ENCODE measurements at places on chromosomes 4 and X.
A peak's percentile ranks its signal among the peaks of the same experiment; 100 is the strongest.

GRCh38 chrX:13092455-13092941, 48.1 kb upstream of the FAM9C start:
- DNase-seq, result no peak

DNA sequence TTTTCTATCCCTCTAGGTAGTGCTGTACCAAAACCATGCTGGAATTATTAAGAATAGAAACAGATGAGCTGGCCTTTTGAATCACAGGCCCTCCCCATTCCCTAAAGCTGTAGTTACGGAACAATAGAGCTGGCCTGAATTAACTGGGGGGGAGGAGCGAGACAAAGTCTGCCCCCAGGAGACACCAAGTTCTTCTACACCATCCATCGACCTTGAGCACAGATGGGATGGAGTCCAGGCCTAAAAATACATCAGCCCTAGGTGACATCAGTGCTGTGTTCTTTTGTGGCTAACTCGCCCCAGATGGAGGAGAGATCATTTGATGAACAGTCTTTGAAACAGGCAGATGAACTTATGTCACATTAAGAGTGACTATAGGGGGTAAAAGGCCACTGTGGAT, 49.6 kb downstream of the LHFPL1 start:
- DNase-seq, result no peak

- no peak for DNase-seq
Measured at GRCh38 chr4:123809864-123810263, 413.3 kb downstream of the SPRY1 start.

GRCh38 chrX:110944751-110945675, 149.4 kb upstream of the CHRDL1 start:
- no peak for DNase-seq

DNA sequence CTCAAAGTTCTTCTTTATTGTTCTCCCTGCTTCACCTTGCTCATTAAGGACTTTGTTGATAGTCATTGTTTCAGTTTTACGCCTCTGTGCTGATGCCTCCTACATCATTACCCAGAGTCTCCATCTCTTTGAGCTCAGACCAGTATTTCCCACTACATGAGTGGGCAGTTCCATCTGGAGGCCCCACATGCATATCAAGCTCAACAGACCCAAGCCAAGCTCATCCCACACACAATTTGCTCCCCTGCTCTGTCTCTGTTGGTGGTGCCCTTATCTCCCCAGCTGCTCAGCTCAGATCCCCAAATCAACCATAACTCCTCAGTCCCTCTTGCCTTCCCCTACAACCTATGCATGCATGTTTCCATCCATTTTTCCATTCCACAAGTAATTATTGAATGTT, 85.1 kb upstream of the EFNB1 start:
- no peak for DNase-seq

DNA sequence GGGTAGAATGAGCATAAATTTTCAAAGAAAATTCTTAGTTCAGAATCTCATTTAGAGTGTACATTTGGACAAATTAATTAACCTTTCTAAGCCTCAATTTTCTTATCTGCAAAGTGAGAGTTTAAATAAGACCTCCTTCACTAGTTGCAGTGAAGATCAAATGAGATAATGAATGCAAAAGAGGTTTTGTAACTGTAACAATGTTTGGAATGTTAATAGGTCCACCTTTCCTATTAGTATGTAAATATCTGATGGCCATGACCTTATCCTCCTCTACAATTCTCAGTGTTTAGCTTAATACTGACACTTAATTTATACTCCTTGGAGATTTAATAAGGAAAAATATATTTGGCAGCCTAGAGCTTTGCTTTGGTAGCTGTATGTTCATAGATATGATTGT, 138.8 kb downstream of the GABRG1 start:
- DNase-seq, result no peak

- DNase-seq, result no peak
Measured at GRCh38 chr4:78320349-78320935, 231.1 kb upstream of the ANXA3 start.

GRCh38 chr4:185217408-185217975, 8.1 kb downstream of the SNX25 start:
- no peak for DNase-seq

DNA sequence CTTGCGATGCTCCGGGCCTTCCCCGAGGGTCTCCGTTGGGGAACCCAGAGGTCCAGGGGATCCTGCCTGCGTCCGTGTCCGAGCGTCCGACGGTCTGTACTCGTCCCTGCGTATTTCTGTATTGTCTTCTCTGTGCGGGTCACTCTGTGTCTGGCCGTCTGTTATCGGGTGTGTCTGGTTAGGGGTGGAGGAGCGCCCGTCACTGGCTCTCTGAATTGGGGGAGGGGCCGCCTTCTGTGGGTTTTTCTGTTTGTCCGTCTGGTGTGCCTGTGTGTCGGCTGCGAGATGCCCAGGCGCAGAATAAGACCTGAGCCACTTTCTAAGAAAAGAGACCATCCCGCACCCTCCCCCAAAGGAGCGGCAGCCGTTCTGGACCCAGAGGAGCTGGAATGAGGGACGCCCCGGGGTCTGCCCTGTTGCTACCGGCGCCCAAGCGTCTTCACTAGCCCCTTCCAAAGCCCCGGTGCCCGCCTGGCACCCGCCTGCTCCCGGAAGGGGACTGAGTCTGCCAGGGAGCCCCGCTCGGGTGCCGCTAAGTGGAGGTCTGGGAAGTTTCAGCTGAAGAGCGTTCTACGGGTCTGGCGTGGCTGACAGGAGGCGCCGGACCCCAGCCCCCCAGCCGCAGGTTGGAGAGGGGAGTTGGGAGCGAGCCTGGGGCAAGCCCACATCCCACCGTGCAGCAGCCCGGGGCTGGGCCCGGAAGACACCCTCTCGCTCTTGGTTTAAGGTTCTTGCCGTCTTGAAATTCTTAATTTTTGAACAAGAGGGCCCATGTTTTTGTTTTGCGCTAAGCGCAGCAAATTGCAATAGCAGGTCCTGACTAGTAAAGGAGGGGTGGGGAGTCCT, 1.0 kb upstream of the OTOP1 start:
- no peak for DNase-seq

- DNase-seq, result no peak
Measured at GRCh38 chr4:130359542-130359941, 1263.6 kb downstream of the C4orf33 start.

GRCh38 chrX:119690921-119691716, 1.8 kb downstream of the SEPTIN6 start:
- no peak for DNase-seq

- DNase-seq, result no peak
Measured at GRCh38 chr4:80446664-80447063, 111.1 kb downstream of the CFAP299 start.

DNA sequence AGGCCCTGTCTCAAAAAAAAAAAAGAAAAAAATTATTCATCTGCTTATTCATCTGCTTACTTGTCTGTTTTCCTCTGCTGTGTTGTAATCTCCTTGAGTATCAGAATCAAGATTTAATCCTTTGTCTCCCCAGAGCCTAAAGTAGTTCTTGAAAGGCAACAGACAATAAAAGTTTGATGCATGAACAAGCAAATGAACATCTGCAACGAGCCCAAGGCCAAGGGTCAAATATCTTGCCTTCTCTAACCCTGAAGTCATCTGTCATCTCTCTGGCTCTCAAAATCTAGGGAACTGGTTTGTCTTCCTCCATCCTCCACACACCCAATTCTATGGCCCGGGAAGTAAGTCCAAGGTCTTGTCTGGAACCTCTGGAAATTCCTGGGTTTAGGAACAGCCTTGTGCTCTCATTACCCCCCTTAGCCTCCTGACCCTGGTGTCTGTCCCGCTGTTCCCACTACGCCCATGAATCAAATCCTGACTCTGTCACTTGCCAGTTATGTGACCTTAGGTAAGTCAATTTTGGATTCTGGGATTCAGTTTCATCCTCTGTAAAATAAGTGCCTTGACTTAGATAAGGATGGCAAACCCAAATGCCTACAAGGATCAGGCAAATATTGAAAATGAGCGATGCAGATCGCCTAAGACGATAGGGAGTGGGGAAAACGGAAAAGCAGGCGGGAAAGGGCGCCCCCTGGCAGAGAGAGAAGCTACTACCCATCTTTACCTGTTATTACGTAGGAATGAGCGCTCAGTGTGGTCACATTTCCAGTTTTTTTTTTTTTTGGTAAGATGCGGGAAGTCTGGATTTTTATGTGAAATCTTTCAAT, 102.7 kb upstream of the DHX15 start:
- no peak for DNase-seq

DNA sequence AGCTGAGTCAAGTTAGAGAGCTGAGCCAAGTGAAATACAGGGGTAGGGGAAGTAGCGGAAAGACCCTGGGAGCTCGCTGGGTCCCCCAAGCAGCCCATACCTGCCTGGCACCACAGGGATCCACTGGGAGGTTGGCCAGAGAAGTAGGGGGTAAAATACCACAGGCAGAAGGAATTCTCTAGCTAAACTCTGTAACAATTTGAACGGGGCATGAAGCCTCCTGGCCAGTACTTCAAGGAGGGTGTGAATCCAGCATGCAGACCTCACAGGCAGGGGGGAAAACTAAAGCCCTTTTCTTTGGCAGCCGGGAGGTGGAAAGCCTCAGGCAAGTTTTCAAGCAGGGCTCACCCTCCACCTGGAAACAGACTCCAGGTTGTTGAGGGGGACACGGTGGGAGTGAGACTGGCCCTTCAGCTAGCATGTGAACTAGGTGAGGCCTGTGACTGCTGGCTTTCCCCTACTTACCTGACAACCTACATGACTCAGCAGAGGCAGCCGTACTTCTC, 3.7 kb upstream of the UGT2A1 start:
- DNase-seq, result no peak

DNA sequence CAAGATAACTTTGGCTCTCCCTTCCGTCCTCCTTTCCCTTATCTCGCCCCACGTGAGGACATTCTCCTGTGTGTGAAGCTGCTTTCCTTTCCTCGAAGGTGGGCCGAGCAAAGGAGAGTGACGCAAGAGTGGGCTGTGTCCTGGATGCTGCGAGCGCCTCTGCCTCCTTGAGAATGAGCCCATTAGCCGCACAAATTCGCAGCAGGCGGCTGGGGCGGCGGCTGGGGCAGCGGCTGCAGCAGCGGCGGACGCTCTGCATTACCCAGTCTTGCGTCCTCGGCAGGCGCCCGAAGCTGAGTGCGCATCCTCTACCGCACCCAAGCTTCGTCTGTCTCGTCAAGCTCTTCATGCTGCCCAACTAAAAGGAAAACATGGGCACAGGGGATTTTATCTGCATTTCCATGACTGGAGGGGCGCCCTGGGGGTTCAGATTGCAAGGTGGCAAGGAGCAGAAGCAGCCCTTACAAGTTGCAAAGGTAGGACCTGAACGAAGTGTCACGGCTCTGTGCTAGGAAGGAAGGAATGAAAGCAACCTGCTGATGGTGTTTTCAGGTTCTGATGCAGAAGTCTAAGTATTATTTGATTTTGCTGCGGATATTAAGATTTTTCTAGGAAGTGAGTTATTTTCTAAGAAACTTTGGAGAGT, at the start of gene SYNPO2:
SYNPO2 (plus strand) TSS at position 189 of the 646 bp plus-strand sequence; CDS start at position 372, 183 bp downstream.
- DNase-seq, result peak; percentile 2

GRCh38 chr4:141680060-141680459, 43.7 kb downstream of the IL15 start:
- no peak for DNase-seq

- peak; percentile 60 for DNase-seq
Measured at GRCh38 chr4:26088433-26088928, 174.5 kb downstream of the SMIM20 start.

DNA sequence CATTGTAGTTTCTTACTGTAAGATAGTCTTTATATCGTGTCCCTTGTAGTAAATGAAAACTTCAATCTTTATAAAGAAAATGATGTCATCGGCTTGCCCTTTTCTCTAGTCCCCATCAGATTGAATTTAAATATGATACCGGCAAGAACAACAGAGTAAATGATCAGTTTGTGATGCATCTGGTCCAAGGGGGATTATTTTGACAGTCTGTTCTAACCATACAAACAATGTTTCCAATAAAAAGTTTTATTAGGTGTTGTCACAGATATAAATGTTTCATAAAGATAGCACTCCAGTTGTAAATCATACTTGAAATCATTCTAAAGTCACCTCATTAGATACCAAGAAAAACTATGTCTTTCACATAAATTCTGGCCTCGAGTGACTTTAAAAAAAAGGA, 72.3 kb downstream of the SLC9A6 start:
- no peak for DNase-seq

- no peak for DNase-seq
Measured at GRCh38 chr4:128068918-128069317, 7.8 kb downstream of the LARP1B start.

DNA sequence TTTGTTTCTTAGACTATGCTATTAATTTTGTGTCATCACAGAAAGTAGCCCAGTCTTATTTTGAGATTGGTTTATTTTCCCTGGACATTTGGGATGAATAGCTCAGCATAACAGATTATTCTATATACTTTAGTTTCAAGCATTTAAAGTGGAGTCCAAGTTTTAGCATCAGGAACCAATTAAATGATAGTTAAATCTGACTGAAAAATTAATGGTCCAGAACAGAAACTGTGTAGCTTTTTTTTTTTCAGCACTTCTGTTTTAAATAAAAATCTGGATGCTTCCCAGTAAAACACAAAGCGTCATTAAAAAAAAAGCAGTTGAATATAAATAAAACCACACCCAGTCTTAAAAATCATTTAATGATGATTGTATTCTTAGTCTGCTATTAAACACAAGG, 59.4 kb upstream of the PITX2 start:
- DNase-seq, result no peak

DNA sequence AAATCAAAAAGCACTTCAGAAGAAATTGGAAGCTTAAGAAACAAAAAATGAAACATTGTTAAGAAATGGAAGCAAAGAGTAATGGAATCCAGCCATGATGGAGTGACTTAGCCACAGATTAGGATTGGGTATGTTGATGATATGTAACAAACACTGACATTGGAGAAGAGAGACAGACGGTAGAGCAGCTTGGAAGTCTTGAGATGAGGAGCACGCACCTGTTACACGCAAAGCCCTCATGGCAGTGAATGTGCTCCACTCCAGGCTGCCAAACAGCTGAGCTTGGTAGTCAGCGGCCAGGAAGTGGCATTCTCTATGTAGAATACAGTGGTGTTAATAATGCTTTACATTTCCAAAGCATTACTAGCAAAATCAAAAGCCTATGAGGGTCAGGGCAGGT, 56.9 kb upstream of the GPRIN3 start:
- DNase-seq, result no peak

DNA sequence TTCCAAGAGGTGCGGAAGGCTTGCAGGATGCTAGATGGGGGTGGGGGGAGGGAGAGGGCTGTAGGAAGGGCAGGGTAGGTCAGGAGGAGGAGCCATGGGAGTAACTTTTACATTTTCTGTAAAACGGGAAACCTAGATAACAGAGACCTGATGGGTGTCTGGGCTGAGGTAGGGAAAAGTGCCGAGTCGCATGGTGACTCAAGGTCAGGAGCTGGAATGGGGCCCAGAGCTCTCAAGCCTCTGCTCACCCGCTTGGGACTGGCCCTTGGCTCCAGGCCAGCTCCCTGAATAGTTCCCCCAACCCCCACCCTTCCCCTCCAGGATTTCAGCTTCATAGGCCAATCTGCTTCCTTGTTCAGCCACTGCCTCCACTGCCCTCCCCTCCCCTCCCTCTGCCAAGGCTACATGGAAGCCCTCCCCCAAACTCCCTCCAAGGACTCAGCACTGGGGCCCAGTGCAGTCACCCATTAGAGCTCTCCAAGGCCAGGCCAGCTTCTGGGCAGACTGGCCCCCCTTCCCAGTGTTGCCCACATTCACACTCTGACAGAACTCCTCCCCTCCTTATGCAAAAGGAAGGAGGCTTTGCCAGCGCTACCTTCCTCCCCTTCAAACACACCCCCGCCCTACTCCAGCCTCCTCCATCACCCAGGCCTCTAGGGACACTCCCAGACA, 43.6 kb downstream of the TSC22D3 start:
- no peak for DNase-seq

- no peak for DNase-seq
Measured at GRCh38 chr4:10380735-10381134, 76.5 kb downstream of the ZNF518B start.

GRCh38 chrX:152528193-152528592, 77.1 kb upstream of the GABRA3 start:
- no peak for DNase-seq

- DNase-seq, result no peak
Measured at GRCh38 chrX:55801811-55802210, 84.3 kb downstream of the RRAGB start.
